ENCODE measurements at places on chromosomes 7 and 10.
A peak's percentile ranks its signal among the peaks of the same experiment; 100 is the strongest.

DNA sequence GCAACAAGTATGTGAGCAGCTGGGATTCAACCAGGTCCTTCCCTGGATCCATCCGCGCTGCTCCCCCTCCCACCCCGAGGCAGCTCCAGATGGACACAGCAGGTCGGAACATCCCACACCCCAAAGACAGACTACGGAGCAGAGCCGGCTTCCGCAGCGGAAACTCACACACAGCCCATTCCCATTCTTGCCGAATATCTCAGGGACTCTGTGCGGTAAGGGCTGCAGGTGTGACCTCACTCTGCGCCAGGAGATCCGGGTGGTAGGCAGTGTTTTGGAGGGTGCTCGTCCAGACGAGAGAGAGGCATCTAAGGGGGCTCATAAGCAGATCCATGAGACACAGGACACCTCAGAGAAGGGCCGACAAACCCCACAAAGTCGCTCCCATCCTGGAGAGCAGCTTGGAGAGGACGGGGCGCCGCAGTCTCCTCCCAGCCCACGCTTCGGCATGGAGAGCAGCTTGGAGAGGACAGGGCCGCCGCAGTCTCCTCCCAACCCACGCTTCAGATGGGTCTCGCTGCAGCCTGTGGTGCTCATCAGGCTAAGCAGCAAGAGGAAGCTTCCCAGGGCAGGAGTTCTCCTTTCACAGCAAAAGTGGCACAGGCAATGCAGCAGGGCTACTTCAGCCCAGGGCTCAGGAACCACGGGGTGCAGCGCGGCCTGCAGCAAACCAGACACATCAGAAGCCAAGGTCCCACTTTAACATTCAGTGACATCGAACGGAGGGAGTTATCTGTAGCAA is 179.9 kb downstream of the DIP2C start:
- no peak for DNase-seq

GRCh38 chr7:46186131-46186530 is 265.1 kb upstream of the IGFBP3 start:
- DNase-seq, result no peak

- no peak for DNase-seq
These were observed 24.7 kb downstream of the UBE2D1 start for GRCh38 chr10:58359541-58359940.

DNA sequence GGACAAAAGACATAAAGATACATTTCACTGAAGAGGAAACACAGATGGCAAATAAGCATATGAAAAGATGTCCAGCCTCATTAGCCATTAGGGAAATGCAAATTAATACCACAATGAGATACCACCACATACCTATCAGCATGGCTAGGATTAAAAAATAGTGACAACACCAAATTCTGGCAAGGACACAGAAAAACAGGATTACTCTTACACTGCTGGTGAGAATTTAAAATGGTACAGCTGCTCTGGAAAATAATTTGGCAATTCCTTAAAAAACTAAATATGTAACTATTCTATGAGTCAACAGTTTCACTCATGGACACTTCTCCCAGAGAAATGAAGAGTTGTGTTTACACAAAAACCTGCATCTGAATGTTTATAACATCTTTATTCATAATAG is 121.1 kb downstream of the C10orf90 start:
- no peak for DNase-seq

GRCh38 chr10:78802866-78803265 is 265.9 kb upstream of the ZMIZ1 start:
- DNase-seq, result no peak

- no peak for DNase-seq
These were observed 128.5 kb upstream of the STEAP1 start for GRCh38 chr7:90025771-90026170.

GRCh38 chr7:6546498-6547251 is 4.6 kb downstream of the GRID2IP start:
- DNase-seq, result no peak

GRCh38 chr7:93921607-93922566 is at the start of gene GNG11:
Gene GNG11 (plus strand): TSS chr7:93921735. CDS start chr7:93922138, 403 bp downstream.
- peak; percentile 73 for DNase-seq

GRCh38 chr10:551373-552252 is 137.9 kb downstream of the DIP2C start:
- DNase-seq, result no peak

DNA sequence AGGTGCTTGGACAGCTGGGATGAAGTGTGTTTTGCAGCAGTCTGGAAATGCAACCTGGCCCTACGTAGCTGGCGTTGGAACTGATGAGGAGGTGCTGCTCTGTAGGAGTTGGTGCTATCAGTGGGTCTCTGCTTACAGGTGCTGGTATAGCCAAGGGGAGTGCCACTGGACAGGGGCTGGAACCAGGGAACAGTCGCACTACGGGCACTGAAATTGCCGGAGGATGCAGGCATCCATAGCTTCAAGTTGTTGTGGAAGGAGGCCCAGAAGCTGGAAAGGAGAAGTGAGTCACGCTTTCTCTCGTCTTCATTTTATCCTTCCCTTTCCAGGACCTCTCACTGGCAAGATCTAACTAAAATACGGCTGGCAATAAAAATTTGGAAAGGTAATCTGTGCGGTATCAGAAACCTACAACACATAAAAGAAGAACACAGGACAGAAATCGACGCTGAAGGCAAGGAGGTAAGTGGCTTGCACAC is 25.8 kb downstream of the MACC1 start:
- DNase-seq, result no peak

DNA sequence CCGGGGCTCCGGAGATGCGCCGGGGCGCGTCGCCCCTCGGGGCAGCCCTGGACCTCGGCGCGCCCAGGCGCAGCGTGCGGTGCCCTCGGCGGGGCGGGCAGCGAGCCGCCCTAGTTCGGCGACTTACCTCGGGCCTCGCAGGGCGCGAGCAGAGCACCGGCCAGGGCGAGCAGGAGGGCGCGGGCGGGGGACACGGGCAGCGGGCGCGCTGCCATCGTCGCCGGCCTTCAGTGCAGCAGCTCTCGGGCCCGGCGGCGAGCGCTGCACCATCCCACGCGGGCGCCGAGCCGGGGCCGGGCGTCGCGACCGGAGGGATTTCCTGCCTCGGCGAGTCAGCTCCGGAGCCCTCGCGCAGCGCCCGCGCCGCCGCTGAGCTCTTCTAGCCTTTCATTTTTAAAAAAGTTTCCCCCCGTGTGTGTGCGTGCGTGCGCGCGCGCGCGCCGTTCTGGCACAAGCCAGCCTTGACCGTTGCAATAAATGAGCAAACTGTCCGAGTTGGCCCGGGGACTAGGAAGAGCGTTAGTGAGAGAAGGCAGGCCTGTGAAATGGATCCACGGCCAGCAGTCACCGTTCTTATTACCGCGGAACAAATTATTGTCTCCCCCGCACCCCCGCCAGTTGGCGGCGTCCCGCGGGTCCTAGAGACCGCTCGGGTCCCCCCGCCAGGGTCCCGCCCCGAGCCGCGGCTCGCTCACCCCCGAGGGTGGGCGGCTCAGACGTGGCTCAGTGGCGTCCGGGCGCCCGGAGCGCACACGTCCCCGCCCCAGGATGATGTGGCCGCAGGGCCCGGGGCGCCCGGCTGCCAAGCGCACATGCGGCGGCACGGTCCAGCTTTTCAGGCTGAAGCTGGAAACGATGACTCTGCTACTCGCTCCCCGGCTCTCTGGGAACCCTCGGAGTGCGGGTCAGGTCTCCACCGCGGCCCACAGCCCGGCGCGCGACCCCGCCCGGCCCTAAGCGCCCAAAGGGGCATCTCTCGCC is at the start of gene ADAM12:
ADAM12 (minus strand) TSS at position 547 of the 981 bp plus-strand sequence; CDS start at position 215, 332 bp downstream.
- peak; percentile 51 for DNase-seq

GRCh38 chr7:11830582-11831155 is 1.3 kb downstream of the THSD7A start:
- no peak for DNase-seq

DNA sequence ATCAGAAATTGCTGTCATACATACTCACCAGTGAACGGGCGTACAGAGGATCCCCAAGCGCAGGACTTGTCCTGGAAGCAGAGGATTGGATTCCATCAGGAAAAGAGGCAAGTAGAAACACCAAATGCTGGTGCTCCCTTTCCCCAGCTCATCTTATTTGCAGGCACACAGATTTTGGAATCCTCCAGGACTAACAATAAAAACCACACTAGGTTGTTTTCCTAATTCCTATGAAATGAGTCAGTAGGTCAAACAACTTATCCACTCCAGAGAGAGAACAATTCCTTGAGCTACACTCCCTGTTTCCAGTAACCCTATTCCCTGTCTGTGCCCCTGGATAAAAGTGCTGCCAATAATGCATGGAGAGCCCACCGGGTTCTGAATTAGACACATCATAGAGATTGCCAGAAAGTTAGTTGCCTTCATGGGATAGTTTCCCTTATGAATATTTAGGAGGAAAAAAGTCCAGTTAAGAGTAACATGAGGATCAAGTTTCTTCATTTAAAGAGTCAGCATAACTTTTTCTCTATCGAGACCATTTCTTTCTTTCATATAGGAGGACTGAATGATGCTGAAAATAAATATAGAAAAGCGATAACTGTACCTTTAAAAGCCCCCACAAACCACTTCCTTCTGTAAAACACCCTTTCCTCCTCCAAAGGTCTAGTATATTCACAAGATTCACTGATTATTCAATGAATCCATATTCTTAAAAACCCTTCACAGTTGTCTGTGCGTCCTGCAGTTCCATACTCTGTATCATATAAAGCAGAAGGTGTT is 178.3 kb upstream of the KLF14 start:
- DNase-seq, result no peak

- DNase-seq, result no peak
These were observed 155.3 kb upstream of the INHBA start for GRCh38 chr7:41858201-41858600.

- no peak for DNase-seq
These were observed 678.1 kb downstream of the ANKRD7 start for GRCh38 chr7:118902600-118902999.

DNA sequence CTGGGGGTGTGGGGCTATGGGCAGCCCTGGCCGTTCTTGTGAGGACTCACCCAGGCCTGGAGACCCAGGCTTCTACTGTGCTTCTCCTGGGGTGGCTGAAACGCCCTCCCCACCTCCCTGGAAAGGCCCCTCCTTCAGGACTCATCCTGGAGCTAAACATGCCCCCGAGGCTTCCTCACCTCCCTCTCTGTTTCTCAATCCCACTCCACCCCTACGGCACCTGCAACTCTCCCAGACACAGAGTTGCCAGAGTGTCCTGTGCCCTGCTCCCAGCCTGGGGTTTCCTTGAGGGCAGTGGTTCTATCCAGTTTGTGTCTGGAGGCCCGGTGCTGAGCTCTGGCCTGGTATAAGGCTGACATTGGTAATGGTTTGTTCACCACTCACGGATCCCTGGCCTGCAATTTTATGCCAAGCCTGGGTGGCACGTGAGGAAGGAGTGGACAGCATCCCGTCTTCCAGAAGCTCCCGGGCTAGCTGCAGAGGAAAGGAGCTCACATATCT is 68.0 kb downstream of the GRID1 start:
- DNase-seq, result no peak

- no peak for DNase-seq
These were observed 6.0 kb upstream of the ZDHHC4 start for GRCh38 chr7:6571160-6571779.

DNA sequence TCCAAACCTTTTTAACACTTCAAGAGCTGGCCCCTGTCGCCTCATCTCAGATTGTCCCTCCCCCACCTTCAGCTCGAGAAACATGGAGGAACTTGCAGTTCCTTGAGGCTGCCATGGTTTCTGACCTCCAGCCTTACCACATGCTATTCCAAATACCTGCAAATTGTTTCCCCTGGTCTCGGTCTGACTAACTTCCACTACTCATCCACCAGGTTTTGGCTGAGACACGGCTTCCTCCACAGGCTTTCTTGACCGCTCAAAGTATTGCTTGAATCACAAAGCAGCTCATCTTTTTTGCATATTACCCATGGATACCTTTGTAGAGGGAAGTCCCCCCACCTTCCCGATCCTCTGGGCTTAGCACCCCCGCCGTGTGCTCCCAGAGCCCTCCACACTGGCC is 5.2 kb upstream of the SAMD8 start:
- DNase-seq, result no peak

GRCh38 chr10:117621795-117622420 is 79.4 kb downstream of the EMX2 start:
- DNase-seq, result no peak

DNA sequence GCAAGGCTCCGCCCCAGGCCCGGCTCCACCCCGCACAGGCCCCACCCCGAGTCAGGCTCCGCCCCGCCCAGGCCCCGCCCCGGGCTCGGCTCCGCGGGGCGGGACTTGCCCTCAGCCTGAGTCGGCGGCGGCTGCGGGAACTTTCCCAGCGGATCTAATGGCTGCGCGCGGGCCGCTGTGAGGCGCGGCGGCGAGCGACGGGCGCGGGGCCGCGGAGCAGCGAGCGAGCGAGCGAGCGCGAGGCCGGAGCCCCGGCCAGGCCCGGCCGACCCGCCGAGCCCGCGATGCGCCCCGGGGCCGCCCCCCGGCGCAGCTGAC is at the start of gene INPP5A:
INPP5A (plus strand) TSS at position 104 of the 318 bp plus-strand sequence. CDS start 310 bp downstream, outside the sequence.
- DNase-seq, result no peak

- peak; percentile 73 for DNase-seq
These were observed 527 bp upstream of the HERPUD2 start for GRCh38 chr7:35695473-35695850.

DNA sequence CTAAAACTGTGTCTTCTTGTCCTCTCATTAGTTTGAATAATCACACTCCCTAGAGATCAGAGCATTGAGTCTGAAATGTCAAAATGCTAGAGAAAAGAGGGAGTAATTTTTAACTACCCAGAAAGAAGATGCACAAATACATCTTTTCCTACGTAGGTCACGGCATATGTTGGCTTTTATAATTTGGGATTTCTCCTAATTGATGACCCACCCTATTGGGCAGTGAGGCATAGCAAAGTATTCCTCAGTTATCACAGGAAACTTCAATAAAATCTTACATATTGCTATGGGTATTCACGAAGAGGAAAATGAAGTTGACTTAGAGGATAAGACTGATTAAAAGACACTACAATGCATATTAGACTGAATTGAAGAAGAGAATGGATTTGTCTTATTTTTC is 25.4 kb downstream of the ARMC10 start:
- no peak for DNase-seq

- DNase-seq, result no peak
These were observed 37.7 kb upstream of the EZH2 start for GRCh38 chr7:148921806-148922205.

DNA sequence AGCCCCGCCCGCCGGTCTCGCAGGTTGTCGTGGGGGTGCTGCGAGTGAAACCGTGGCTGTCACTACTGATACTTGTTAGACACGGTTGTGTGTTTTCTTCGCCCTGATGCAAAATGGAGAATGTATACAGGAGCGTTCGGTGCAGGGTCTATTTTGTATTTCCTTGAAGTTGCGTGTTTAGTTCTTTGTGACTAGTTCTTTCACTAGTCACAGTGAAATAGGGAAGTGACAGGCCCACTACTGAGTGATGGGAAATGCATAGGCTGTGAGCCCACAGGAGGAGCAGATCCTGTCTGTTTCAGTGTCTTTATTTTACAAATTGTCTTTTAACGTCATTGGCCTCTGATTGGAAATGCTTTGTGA is 675 bp downstream of the ABRAXAS2 start:
- peak; percentile 74 for DNase-seq

DNA sequence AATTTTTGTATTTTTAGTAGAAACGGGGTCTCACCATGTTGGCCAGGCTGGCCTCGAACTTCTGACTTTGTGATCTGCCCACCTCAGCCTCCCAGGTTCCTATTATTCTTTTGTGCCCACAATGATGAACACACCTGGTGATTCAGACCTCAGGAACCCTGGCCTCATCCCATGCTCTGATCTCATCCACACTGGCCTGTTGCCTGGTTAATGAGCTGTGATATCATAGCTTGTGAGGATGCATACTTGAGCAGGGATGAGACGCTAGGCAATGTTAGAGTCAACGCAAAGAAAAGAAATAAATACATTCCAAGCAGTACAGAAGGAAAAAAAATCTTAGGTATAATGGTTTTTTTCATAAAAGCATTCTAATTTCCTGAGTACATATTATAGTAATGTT is 82.4 kb upstream of the RNF32 start:
- no peak for DNase-seq
